Epithelial cell of esophagus (primary cell): ENCODE measurements at places on chromosomes 1 and 21.

DNA sequence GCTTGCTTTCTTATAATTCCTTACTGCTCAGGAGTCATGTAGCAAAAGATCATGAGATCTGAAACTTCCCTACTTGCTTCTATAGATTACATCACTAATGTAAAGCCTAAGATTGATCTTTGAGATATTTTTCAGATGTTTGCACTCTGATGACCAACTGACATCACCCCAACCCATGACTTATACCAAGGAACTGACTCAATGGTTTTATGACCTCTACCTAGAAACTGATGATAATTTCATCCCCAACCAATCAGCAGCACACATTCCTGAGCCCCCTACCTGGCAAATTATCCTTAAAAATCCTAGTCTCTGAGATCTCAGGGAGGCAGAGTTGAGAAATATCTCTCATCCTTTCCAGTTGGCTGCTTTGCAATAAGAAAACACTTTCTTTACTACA lies 122.3 kb upstream of the CAMK1G start:
- DNase-seq: no peak

DNA sequence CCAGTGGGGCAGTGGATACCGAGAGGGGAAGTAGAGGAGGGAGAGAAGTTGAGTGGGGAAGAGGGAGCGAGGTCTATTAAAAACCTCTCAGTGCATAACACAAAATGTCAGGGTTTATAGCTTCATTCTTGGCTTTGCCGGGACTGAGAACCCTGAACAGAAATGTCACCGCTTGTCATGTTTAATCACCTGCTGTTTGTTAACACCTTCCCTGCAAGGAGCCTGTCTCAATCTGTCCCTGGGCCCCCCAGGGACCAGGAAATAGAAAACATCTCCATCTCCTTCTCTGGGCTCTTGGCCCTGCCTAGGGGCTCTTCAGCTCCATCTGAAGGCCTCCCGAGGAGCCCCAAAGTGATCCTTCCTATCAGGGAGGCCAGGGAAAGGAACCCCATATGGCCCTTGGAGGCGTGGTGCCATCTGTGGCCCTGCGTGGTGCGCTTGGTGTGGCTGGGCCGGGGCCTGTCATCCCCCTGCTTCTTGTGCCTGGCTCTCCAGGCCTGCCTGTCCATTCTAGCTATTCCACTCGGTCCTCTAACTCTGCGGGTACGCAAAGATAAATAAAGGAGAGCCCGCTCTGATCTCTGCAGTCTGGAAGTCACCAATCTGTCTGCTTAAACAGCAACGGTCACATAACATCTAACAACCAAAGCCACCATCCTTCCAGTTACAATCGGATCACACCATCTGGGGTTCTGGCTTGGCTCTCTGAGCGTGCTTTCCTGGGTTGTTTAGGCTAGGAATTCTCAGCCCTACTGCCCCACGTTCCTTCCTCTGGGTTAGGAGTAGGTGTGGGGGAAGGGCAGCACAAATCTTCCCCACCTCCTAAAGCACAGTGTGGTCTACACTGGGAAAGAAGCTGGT lies 113.8 kb downstream of the CASZ1 start:
- DNase-seq: no peak

- DNase-seq: no peak
Observed at GRCh38 chr1:54396261-54396933, 9.8 kb downstream of the SSBP3 start.

DNA sequence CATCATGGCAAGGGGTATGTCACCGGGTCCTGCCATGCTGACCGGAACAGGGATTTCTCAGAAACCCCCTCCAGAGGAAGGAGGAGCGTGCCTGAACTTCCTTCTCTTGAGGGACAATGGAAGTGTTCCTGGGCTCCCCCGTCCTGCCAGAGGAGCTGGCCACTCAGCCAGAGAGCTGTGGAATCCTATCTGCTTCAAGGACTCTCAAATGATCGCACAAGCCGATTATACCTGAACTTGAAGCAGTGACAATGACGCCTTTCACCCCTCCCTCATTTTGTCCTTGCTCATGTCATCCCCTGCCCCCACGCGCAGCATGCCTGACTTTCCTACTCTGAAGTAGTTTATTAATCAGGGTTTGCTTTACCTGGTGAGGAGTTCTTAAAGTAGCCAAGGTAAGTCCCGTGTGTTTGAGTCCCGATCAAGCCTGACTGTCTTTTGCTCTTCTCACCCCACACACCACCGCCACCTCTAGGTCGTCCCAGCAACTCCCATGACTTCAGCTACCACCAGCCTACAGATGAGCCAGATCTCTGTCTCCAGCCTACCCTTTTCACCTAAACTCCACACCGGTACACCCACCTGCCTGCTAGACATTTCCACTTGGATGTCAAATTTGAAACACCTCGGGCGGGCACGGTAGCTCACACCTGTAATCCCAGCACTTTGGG lies 25.0 kb upstream of the PRELP start:
- DNase-seq: no peak

- no peak for DNase-seq
Observed at GRCh38 chr1:75836528-75837100, 39.9 kb downstream of the MSH4 start.

DNA sequence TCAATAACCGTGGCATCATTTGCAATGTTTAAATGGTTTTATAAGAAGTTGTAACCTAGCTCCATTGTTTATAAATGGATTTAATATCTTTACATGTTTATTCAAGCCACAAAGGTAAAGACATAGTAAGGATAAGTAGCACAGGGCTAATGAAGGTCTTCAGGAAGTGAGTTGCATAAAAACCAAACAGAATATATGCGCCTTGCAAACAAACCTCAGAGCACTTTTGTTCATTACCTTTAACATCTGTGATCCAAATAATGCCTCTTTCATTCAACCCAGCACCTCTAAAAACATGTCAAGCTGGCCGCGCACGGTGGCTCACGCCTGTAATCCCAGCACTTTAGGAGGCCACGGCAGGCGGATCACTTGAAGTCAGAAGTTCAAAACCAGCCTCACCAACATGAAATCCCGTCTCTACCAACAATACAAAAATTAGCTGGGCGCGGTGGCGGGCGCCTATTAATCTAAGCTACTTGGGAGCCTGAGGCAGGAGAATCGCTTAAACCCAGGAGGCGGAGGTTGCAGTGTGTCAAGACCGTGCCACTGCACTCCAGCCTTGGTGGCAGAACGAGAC lies 25.3 kb downstream of the BRINP3 start:
- no peak for DNase-seq

- no peak for DNase-seq
Observed at GRCh38 chr1:169005776-169006175, 100.7 kb upstream of the ATP1B1 start.

- DNase-seq: no peak
Observed at GRCh38 chr21:44708213-44708865, 3.0 kb downstream of the TSPEAR start.

DNA sequence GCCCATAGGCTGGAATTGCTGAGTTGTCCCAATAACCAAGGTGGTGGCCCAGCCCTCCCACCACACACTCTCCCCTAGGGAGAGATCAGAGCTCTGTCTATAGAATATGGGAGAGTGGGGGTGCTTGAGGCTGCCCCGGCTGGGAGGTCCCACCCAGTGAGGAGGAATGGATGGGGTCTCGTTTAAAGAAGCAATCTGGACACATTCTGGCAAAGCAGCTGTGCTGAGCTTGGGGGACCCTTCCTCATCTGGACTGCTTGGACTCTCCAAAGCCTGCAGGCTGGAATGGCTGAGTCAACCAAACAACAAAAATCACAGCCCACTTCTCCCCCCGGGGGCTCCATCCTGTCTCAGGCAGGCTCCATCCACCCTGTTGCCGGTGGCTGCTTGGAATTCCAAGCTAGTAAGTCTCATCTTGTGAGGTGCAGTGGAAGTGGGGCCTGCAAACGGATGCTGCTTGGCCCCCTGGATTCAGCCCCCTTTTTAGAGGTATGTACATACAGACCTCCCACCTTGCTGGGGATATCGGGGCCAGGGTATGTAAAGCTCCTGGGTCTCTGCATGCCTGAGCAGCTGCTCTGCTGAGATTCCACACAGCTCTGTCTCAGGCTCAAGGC lies 67.1 kb upstream of the FAM78B start:
- no peak for DNase-seq

GRCh38 chr1:157429601-157430240 lies 122.6 kb downstream of the FCRL5 start:
- DNase-seq: peak; percentile 6

DNA sequence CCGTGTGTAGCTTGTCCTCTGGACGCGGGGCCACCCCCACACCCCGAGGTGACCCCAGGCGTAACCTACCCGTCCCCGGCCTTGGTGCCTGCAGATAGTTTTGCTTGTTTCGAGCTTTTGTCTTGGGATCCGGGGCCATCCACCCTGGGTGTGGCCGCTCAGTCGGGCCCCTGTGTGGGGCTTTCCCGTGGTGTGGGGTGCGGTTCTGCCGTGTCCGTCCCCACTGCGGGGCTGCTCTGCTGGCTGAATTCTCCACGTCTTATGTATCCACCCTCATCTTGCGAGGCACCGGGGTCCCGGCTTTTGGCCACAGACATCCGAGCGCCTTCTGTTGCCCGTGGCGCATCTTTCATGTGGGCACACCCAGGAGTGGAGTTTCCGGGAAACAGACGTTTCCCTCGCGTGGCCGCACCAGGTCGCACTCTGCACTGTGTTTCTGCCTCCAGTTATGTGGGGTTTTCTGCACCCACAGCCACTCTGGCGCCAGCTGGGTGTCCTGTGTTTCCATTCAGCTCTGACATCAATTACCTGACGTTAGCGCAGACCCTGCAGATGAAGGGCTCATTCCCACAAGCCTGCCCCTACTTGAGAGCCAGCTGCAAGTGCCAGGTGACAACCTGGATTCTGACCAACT lies 64.9 kb downstream of the PRKCZ start:
- DNase-seq: no peak

- no peak for DNase-seq
Observed at GRCh38 chr1:212313616-212314015, 28.4 kb downstream of the PPP2R5A start.

DNA sequence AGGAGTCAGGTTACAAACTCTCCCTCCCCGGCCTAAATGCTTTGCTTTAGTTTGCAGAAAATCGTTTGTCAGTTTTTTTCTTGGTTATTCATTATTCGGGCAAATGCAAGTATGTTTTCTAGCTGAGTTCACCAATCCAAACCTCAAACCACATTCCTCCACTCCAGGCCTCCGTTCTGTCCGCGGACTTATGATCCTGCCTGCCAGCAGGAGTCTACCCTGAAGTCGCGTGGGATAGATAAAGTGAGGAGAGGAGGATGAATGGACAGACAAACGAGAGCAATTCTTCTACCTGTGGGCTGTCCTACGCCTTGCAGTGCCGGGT lies 1.3 kb downstream of the ADAMTS1 start:
- peak; percentile 54 for DNase-seq
